ENCODE measurements at places on chromosomes 1 and 21.

GRCh38 chr1:158814970-158815369, 16.2 kb upstream of the MNDA start:
- no peak for DNase-seq

- DNase-seq: no peak
Measured at GRCh38 chr1:17587693-17588047, 48.2 kb downstream of the ARHGEF10L start.

DNA sequence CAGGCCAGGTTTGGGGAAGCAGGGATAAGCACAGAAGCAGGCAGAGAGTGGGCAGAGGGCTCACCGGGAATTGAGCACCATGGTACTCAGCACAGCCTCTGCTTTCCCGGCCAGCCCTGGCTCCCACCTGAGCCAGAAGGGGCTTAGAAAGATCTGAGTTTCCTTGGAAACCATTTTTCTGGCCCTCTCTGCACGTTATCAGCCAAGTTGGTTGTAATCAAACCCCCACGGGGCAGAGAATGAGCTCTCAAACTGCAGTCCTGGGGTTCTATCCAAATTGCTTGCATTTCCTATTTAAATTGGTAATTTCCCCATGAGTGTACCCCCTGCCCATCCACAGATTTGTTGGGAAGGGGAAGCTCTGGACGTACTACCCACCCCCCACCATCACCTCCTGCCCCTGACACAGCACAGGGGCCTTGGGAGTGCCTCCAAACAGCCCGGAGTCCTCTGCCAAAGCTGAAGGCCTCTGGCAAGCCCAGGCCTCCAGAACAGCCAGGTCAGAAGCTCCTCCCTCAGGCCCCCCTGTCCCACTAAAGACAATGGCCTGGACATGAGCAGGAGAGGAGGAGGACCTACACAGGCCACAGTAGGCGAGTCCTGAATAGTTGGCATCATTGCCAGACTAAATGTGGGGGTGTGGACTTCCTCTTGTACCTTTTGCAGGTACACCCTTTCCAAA, 42.7 kb upstream of the GJB5 start:
- DNase-seq: no peak

GRCh38 chr1:239861985-239862384, 229.7 kb upstream of the FMN2 start:
- DNase-seq: no peak

DNA sequence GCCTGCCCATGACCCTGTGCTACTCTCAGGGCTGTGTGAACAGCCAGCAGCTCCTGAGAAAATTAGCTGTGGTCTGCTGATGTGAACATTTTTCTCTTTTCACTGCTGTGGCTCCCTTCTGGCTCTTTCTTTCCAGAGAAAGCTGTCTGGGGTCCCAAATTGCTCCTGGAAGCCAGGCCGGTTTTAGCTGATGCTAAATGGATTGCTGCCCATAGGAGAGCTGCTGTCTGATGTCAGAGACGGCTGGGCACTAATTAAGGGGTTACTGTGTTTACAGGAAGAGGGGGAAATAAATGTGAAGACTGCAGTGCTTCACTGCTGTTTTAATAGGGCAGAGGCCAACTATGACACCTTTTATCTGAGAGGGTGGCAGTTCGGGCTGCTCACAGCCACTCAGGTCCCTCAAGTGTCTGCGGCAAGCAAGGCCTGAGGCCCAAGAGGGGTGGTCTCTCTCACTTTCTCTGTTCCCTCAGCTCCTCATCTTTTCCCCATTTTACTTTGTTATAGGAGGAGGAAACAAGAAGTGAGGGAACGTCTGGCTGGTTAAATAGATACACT, 106.0 kb upstream of the GNG12 start:
- no peak for DNase-seq

- DNase-seq: peak; percentile 25
Measured at GRCh38 chr1:20634594-20635084, 1.4 kb downstream of the PINK1 start.

- no peak for DNase-seq
Measured at GRCh38 chr21:31360717-31361116, 16.7 kb upstream of the TIAM1 start.

DNA sequence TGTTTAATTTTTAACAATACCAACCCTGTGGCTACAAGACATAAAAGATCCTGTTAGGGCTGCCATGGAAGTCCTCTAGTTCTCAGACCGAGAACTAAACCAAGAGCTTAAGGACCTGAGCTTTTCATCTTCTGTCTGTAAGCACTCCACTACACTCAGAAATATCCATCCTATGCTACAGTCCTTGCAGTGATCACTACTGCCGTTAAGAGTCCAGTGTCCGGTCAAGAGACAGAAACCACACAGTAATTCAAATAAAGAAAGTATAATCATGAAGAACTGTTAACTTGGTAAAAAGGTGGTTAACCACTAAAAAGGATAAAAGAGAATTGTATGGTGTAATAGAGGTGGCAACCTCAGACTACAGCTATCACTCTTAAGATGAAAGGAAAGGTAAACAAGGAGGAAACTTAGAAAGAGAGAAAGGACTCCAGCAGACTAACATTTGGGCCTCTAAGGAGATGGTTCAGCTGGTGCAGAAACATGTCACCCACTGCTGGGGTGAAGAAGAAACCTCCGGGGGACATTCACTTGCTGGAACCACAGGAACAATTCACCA, 22.1 kb upstream of the PRDX6 start:
- DNase-seq: no peak

All from activated CD4-positive, alpha-beta T cell treated with anti-CD3 and anti-CD28 coated beads for 36 hours (primary cell).